EL (cell line): ENCODE measurements at places on chromosomes 7 and 10.

DNA sequence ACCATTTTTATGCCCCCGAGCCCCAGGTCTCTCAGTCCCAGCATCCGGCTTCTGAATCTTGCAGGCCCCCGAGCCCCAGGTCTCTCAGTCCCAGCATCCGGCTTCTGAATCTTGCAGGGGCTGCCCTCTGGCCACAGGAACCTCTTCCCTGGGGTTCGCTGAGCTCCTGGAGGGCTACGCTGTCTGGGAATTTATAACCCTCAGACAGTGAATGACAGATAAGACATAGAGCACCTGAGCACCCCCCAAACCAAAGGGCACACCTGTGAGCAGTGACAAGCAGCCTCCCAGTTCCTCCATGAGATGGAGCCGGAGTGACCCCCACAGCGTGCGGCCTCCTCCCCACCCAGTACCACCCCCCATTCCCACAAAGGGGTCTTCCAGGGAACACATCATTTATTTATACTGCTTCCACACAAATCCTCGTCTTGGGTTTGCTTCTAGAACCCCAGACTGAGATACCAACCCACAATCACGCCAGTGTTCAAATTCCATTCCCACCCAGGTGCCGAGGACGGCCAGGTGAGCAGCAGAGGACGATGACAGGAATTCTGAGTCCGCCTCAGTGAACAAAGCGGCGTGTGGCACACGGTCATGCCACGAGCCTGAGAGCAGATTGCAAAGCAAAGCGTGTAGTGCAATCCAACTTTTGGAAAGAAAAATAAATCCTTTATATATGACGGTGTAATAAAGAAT lies 57.7 kb upstream of the FAM20C start:
- DNase-seq, result no peak

DNA sequence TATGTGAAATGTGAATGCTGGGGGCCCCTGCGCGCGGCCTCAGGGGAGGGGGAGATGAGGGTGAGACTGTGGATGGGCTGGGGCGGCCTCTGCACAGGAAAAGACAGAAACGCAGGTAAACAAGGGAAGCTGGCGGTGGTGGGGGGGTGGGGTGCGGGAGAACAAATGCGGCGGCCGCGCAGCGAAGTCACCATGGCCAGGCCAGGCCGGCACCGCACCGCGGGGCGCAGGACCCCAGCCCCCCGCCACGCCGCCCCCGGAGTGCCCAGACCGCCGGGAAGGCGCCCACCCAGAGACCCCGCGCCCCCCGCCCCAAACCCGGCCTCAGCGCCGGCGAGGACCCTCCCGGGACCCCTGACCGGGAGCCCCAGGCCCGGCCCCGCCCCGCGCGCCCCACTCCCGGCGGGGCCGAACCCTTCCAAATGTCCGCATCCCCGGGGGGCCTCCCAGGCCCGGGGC lies 14.5 kb upstream of the DNAAF5 start:
- no peak for DNase-seq

DNA sequence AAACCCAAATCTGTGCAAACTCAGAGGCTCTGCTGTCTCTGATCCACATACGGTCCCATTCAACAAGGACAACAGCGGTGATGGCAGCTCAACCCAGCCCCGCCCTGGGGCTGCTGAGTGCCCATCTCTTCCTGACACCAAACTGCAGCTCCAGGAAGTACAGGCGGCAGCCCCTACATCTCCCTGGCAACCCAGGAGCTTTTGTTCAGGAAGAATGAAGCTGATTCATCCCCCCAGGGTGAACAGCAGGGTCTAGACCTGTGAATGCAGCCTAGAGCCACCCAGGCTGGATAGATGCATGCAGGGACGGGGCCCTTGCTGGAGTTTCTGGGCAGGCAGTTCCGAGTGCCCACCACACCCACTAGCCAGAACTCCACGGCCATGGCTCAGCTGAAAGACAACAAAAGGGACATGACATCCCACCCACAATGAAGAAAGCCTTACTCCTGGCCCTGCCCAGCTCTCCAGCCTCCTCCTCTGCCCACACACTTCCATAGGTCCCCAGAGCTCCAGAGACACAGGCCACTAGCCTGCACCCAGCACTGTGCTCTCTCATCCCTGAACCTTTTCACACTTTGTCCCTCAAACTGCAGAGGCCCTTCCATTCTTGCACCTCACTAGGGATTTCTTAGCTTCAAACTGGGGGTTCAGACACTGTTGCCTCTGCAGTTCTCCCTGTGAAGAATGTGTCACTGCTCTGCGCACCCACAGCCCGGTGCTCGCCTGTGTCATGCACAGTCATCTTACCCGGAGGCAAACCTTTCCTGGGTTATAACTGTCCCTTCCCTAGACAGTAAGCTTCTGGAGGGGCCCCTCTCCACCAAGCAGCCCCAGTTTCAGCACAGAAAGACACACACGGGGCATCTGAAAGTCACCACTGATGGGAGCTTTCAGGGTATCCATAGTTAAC lies 99.1 kb downstream of the GRID1 start:
- DNase-seq, result no peak

DNA sequence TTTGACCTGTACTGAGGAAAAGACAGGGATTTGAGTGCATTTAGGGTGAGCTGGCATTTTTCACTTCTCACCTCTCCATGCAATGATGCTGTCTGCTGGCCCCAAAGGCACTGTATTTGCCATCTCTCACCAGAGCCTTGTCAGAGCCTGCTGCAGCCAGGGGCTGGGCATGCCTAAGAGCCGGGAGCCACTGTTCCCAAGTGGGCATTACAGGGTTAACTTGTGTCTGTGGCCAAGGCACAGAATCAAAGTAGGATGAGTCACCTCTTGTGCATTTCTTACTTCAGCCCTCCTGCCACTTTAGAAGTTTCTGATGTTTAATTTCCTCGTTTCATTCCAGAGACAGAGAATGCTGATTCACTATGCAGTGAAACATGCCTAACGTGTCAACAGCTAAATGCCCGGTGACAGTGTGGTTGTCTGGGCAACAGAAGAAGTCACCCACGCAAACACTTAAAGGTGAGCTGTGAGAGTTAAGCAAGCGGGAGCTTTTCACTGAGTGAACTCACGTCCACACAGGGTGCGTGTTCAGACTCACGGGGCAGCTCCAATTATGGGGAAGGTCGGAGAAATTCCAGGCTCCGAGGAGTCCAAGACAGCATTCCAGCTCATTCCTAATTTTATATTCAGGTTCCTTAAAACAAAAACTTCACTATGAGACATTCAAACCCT lies 57.1 kb upstream of the IGFBP3 start:
- DNase-seq, result peak; percentile 96

DNA sequence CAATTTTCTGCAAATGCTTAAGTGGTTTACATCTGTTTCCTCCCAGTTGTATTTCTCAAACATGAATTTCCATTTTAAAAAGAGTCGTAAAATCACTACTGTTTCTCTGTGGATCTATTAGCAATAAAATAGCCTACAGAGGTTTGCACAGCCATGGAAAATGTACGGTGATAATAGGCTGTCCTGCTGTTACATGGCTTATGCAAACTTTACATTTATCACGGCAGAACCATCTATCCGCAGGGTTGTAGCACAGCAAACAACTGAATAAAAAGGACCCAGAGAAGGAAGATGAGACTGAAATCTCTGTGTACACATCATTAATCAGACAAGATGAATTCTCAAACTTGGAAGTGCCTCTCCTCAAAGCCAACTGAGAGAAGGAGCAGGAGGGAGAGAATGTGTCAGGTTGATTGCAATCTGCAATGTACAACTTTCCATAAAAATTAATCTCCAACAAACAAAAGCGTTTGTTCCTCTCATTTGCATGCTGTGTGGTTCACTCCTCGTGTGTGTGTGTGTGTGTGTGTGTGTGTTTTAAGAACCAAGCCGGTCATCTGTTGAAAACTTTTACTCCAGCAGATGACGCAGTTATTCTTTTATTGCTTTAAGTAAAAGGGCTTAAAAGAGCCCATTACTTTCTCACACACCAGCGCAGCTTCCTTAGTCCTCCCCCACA lies 279.3 kb downstream of the SKAP2 start:
- DNase-seq, result no peak

- DNase-seq, result no peak
Measured at GRCh38 chr10:13152296-13152695, 9.1 kb upstream of the MCM10 start.

GRCh38 chr7:5610500-5611186 lies 170.8 kb downstream of the RNF216 start:
- DNase-seq, result no peak

- DNase-seq, result no peak
Measured at GRCh38 chr7:131538813-131539179, 17.6 kb downstream of the PODXL start.
